GM04504 (cell line): ENCODE measurements at places on chromosomes 11 and 22.

- DNase-seq = no peak
These were observed 187.9 kb upstream of the SESN3 start for GRCh38 chr11:95418916-95419315.

DNA sequence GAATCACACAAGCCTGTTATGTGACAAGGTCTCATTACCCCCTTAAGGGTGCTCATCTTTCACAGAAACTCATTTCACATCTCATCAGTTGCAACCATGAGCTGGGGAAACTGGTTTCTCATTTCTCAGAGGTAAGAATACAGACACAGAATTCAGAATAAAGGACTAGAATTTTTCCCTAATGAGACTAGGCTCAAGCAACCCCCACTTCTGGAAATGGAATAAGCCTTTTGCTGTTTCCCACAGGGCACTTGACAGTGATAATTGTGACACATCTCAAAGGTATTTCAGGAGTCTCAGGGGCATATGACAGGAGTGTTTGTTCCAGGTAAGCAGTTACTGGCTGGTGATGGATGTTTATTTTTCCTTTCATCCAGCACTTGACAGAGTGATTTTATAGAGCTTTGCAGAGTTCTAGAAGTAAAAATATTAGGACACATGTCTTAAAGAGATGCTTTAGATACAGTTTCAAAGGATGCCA, 112.9 kb upstream of the DDI1 start:
- no peak for DNase-seq

DNA sequence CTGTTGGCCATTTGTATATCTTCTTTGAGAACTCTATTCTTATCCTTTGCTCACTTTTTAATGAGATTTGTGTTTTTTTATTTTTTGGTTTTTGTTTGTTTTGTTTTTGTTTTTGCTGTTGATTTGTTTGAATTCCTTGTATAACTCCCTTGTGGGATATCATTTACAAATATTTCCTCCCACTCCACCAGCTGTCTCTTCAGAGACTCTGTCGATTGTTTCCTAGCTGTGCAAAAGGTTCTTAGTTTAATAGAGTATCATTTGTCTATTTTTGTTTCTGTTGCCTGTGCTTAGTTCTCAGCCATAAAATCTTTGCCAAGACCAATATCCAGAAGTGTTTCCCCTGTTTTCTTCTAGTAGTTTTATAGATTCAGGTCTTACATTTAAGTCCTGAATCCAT, 82.4 kb downstream of the ARHGAP32 start:
- no peak for DNase-seq

- no peak for DNase-seq
These were observed 26.7 kb downstream of the TREH start for GRCh38 chr11:118652681-118653181.

- DNase-seq = no peak
These were observed 23.8 kb downstream of the ART5 start for GRCh38 chr11:3617990-3618389.

GRCh38 chr22:36546092-36546804, 17.3 kb upstream of the EIF3D start:
- no peak for DNase-seq

- no peak for DNase-seq
These were observed 4.2 kb downstream of the SGSM1 start for GRCh38 chr22:24810043-24810749.

GRCh38 chr22:45262931-45263462, 21.8 kb upstream of the UPK3A start:
- DNase-seq = no peak

- no peak for DNase-seq
These were observed 1485.7 kb downstream of the BRD1 start for GRCh38 chr22:48342016-48342415.

GRCh38 chr22:32858957-32859356, 57.5 kb downstream of the TIMP3 start:
- DNase-seq = no peak

- no peak for DNase-seq
These were observed 2.2 kb downstream of the RAB30 start for GRCh38 chr11:83069441-83070043.

DNA sequence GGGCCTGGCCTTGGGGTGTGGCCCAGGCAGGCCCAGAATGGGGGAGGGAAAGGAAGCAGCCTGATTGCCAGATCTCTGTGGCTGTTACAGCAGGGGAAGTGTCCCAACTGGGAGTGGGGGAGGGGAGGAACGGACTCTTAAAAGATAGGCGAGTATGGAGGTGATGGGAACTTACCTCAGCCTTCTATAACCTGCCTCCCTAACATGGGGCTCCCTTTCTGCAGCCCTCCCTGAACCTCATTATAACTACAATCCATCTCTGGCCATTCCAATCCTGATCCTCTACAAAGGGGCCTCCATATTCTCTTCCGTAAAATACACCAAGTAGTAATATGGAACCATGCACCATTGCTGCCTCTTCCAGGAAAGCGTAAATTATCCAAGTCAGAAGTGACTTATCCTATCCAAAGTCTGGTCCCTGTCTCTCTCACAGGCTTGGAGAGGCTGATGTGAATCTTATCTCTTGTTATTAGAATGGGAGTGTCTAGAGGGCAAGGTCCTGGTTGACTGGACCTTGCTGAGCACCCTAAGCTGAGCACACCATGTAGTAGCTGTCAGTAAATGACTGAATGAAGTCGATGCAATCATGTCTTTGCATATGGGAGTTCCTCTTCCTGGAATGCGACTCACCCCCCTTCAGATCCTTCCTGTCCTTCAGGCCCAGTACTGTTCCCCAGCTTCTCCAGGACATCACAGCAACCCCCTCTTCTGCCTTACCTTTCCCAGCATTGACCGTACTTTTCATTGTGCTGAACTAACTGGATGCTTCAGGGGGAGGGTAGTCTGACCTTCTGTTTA, 5.9 kb downstream of the RHOG start:
- DNase-seq = no peak

DNA sequence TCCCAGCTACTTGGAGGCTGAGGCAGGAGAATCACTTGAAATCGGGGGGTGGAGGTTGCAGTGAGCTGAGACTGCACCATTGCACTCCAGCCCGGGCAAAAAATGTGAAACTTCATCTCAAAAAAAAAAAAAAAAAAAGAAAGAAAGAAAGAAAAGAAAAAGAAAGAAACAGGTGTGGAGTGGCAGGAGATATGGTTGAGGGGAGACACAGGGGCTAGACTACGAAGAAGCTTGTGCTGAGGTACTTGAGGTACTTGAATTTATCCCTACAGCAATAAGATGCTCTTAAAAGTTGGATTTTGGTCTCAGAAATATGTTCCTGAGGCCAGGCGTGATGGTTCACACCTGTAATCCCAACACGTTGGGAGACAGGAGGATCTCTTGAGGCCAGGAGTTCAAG, 2.2 kb upstream of the MAJIN start:
- DNase-seq = no peak

DNA sequence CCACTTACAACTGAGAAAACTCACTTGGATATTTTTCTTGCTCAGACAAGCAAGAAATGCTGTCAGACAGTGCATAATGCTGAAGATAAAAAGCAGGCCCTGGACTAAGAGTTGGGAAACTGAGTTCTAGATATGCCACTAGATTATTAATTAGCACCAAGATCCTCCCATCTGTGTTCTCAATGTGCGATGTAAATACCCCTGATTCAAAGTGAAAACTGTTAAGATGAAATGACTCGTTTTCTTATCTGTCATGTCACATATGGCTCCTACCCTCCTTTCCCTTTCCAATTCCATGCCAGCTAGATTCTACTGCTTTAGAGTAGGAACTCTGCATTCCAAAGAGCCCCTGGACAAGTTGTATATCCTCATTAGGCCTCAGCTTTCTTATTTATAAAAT, 88.9 kb upstream of the CLNS1A start:
- DNase-seq = no peak

- no peak for DNase-seq
These were observed 9.3 kb upstream of the LRP5 start for GRCh38 chr11:68303083-68303482.

DNA sequence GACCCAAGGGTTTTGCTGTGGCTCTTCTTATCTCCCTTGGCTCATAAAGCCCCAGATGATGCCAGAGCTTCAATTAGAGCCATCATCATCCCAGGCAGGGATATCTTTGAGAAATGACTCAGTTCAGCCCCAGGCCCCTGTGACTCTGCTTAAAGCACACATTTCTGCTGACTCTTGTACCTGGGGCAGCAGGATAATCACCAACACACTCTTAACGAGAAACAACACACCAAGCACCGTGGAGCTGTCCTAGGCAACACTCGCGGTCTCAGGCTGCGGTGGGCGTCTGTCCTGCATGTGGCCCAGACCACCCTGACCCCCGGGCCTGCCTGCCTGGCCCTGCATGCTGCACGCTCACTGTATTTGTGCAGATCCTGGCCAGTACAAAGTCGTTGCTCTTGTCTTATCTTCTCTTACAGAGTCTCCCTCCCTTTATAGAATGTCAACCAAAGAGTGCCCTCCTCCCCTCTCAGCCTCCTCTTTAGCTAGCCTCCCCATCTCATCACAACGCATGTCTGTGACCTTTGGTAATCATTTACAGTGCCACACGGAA, 114.2 kb upstream of the PARVA start:
- no peak for DNase-seq

- DNase-seq = no peak
These were observed 12.0 kb downstream of the OR51I2 start for GRCh38 chr11:5460983-5461621.
